ENCODE measurements at places on chromosomes 5 and 9.

DNA sequence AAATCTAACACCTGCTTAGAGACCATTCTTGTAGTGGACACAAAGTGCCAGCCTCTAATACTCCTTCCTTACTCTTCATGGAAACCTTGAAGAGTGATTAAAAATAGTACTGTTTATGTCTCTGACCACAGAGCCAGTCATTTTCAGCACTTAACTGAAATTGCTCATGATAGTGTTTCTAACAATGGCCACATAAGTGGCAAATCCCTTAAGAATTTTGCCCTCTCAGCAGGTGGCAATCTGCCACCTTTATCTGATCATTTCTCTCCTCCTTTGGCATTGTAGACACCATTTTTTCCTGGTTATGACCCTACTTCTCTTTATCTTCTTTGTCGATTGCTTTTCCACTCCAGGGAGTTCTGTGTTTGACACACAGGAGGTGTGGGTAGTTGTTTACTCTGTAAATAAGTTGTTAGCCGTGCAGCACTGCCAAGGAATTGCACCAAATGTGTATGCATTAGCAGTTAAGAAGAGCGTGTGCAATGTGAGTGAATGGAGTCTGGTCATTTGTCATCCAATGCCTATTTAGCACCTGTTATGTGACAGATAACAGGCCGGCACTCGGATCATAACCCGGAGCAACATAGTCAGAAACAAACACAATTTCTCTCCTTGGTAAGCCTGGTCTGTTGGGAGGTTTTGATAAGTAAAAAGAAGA lies 36.8 kb upstream of the STARD4 start:
- DNase-seq = peak; percentile 21

DNA sequence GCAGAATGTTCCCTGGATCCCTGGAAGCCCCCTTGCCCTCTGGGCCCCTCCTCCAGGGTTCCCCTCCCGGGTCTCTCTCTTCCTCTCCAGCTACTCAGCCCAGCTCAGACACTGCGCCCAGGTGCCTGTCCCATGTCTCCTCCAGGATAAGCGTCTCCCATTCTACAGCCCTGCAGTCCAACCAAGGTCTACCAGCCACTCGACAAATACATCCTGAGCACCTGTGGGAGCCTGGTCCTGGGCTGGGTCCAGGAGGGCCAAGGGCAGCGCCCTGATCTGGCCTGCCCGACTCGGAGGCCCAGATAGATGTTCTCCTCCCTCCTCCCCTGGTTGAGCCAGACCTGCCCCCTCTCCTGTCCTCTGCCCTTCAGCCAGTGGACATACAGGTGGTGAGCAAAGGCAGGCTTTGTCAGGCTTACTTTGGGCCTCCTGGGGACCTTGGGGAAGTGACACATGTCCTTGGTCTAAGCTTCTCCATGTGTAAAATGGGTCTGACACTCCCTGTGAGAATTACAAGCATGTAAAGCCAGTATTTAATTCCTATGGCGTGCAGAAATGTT lies 1.4 kb downstream of the FLT4 start:
- no peak for DNase-seq

DNA sequence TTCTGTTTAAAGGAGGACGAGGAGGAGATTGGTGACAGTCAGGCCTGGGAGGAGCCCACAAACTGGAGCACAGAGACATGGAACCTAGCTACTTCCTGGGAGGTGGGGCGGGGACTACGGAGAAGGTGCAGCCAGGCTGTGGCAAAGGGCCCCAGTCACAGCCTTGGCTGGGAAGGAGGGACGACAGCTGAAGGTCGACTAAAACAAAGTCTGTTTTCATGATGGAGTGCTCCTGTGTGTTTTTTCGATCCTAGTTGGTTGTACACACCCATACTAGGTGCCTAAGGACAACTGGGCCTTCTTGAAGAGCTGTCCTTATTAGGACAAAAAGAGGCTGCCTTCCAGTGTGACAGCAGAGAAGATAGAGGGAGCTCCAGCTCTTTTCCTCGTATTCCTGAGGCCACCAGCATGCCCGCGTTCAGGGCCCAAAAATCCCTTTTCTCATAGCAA lies 2.9 kb downstream of the CCDC107 start:
- no peak for DNase-seq

DNA sequence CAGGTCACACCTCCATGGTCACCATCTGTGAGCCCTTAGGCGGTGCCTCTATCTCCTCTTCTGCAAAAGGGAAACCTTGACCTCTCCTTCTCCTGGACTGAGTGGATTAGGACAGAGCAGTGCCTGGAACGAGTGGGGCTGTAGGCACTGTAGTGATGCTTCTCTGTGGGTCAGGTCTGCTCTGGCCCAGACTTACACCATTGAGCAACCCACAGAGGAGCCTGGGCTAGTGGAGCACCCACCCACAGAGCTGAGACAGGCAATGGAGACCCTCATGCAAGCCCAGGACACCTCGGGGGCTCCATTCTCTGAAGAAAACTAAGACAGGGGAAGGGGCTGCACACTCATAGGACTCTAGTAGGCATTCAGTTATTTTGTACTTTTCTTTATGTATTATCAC lies 400.6 kb downstream of the GADD45G start:
- DNase-seq = no peak

GRCh38 chr5:103473725-103474124 lies 88.9 kb downstream of the NUDT12 start:
- DNase-seq = no peak

- DNase-seq = no peak
Measured at GRCh38 chr5:23072179-23072578, 219.0 kb upstream of the CDH12 start.

DNA sequence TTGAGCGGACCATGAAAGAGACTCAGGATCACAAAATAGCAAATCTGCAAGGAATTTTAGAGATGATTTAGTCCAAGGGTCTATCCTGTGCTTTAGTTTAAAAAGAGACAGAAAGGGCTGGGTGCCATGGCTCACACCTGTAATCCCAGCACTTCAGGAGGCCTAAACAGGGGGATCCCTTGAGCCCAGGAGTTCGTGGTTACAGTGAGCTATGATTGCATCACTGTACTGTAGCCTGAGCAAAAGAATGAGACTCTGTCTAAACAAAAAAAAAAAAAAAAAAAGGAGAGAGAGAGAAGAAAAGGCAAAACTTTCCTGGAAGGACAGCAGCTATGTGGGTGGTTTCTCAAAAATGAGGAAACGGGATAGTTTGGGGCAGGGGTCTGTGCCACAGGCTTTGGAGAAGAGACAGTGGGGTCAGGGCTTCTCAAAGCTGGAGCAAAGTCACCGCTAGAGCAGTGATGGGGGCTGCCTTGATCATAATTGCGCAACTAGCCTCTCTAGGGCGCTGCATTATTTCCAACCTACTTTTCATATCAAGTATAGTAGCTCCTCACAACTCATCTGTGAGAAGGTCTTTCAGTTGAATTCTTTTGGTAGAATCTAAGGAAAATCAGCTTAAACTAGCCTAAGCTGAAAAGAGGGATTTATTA lies 8.5 kb upstream of the ANKH start:
- DNase-seq = peak; percentile 20

DNA sequence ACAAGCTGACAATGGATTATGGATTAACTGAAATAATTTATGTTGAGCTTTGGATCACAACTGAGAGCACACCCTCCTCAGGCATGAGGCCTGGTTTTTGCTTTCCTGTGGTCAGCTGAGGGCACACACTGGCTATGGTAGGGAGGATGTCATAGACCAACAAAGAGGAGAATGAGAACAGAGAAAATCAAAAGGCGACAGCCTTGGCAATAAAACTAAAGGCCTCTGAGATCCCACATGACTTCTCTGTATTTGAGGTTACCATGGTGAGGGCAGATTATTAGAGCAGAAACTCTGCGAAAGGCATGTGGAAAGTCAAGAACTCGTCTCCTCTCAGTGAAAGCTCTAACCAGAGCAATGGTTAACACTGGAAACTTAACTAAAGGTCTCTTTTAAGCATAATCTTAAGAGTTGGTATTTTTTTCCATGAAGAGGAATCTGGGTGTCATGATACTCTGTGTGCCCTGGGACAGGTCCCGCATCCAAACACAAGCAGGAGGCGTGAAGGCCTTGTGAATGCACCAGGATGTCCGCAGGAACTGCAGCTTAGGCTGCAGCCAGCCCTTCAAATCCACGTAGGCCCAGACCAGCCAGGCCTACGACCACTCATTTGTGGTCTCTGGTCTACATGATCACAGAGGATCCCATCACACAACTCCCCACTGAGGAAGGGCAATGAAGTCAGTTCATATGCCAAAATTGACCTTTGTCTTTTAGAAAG lies 12.4 kb upstream of the MEIKIN start:
- DNase-seq = no peak

GRCh38 chr5:135445306-135445985 lies 1.7 kb downstream of the DCANP1 start:
- DNase-seq = no peak

DNA sequence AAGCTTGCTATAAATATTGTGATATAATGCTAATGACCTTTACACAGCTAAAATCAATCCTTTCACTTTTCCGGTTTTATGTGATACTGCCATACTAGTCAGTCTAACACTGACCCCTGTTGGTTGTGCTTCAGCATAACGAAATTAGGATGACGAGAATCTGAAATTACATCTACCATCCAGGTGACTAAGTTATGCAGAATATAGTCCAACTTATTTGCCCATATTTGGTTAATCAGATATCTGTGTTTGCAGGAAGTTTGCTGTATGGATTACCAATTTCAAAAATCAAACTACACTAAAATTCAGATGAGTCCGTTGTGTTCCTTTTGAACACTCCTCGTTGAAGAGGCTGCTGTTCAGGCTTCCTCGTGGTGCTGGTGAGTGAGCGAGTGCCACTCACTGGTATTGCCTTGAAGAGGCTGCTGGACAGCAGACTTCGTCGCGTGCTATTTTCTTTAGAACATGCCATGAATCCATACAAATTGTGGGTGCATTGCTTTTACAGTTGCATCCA lies 32.5 kb downstream of the TENT4A start:
- peak; percentile 44 for DNase-seq
